ENCODE measurements at places on chromosomes 4 and X.

- no peak for DNase-seq
Measured at GRCh38 chrX:152601848-152602616, 35.7 kb upstream of the GABRQ start.

DNA sequence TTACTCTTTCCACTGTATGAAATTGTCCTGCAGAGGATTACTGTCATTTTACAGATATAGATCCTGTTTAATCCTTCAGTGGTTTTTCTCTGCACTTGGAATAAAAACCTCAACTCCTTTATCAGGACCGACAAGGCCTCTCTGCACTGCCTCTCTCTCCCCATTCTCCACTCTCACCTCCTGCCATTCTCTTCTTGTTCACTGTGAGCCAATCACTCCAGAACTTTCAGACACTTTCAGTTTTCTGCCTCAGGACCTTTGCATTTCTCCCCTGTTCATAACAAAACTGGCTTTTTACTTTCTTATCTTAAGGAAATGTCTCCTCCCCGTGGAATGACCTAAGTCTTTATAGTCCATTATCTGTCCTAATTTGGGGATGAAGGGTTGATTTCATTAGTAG lies 137.3 kb downstream of the ELOVL6 start:
- no peak for DNase-seq

GRCh38 chr4:161486461-161486860 lies 677.3 kb downstream of the FSTL5 start:
- no peak for DNase-seq

- DNase-seq, result no peak
Measured at GRCh38 chr4:172982151-172982590, 186.4 kb upstream of the GALNT7 start.

- DNase-seq, result no peak
Measured at GRCh38 chr4:13547485-13548041, 3.3 kb upstream of the NKX3-2 start.

DNA sequence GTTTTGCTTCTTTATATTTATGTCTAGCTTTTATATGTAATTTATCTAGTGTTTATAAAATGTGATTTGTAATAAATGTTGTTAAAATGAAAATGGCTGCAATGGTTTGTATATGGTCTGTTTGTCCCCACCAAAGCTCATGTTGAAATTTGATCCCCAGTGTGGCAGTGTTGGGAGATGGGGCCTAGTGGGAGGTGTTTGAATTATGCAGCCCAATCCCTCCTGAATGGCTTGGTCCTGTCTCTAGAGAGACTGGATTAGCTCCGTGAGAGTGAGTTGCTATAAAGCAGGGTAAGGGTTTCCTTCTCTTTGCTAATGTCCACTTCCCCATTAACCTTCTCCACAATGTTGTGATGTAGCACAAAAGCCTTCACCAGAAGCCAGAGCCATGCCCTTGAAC lies 30.0 kb upstream of the JADE3 start:
- no peak for DNase-seq

- no peak for DNase-seq
Measured at GRCh38 chr4:7239844-7240243, 47.5 kb downstream of the SORCS2 start.

- no peak for DNase-seq
Measured at GRCh38 chr4:56092540-56092939, 143.8 kb downstream of the CEP135 start.

DNA sequence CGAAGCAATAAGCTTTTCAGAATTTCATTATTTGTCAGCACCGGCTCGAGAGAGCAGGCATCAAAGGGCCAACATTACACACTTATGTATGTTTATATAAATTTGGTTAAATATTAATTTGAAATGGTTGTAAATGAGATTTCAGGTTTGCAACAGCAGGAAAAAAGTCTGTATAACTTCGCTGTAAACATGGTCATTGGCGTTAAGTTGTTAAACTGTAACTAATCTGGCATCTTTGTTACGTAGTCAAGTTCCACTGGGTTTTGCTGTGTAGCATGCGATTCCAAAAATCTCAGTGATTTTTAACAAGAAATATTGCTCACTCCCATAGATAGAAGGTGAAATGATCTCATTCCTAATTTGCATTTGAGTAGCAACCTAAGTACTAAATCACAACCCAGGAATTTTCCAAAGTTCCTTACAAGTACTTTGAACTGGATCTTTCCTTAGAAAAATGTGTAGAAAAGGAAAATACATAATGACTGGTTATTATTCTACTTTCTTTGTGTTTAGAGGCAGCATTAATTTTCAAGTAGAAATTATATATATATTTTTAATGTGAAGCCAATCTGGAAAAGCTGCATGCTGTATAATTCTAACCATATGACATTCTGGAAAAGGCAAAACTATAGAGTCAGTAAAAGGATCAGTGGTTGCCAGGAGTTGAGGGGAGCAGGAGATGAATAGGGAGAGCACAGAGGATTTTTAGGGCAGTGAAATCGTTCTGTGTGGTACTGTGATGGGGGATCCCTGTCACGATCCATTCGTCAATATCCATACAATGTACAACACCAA lies 222.1 kb downstream of the CBR4 start:
- DNase-seq, result no peak

GRCh38 chrX:130680164-130681035 lies 222.6 kb downstream of the ENOX2 start:
- no peak for DNase-seq

DNA sequence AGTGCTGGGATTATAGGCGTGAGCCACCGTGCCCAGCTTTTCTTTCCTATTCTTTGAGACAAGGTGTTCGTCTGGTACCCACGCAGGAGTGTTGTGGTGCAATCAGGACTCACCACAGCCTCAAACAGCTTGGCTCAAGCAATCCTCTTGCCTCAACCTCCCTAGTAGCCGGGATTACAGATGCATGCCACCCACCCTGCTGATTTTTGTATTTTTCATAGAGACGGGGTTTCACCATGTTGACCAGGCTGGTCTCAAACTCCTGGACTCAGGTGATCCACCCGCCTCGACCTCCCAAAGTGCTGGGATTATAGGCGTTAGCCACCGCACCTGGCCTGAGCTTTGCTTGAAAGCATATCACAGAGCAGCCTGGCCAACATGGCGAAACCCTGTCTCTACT lies 1.5 kb upstream of the CRLF2 start:
- no peak for DNase-seq

GRCh38 chr4:42865572-42866189 lies 26.8 kb upstream of the GRXCR1 start:
- peak; percentile 4 for DNase-seq

- no peak for DNase-seq
Measured at GRCh38 chrX:14209034-14209433, 179.3 kb upstream of the GEMIN8 start.

GRCh38 chr4:21535898-21536297 lies 412.7 kb downstream of the KCNIP4 start:
- DNase-seq, result no peak

- DNase-seq, result no peak
Measured at GRCh38 chrX:40849906-40850823, 114.8 kb upstream of the MED14 start.

- DNase-seq, result no peak
Measured at GRCh38 chr4:2066571-2067445, 7.7 kb downstream of the NAT8L start.

DNA sequence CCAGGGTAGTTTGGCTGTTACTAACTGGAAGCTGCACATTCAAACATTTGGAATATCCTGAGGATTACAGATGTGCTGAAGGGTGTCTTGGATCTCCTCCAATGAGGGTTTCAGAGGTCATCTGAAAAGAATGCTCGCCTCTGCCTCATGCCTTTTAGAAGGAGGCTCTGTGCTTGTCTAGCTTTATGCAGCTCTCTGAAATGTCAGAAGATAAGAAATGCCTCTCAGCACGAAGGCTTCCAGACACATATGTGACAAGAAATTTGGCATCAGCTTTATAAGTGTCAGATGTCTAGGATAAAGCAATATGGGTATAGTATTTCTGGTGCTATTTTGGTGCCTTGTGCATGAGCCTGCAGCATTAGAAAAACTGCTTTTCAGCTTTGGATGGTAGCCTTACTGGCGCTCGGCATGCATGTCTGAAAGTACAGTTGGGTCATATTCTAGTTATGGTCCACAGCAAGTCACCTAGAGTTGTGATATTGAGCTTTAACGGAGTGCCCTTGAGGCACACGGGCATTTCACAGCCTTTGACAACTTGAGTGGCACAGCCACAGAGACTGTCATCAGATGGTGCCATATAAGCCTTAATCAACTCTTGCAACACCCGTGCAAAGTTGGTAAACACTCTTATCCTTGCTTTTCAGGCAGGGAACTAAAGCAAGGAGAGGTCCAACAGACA lies 70.8 kb upstream of the PGRMC2 start:
- DNase-seq, result no peak

GRCh38 chr4:132299841-132300240 lies 849.3 kb upstream of the PCDH10 start:
- no peak for DNase-seq

DNA sequence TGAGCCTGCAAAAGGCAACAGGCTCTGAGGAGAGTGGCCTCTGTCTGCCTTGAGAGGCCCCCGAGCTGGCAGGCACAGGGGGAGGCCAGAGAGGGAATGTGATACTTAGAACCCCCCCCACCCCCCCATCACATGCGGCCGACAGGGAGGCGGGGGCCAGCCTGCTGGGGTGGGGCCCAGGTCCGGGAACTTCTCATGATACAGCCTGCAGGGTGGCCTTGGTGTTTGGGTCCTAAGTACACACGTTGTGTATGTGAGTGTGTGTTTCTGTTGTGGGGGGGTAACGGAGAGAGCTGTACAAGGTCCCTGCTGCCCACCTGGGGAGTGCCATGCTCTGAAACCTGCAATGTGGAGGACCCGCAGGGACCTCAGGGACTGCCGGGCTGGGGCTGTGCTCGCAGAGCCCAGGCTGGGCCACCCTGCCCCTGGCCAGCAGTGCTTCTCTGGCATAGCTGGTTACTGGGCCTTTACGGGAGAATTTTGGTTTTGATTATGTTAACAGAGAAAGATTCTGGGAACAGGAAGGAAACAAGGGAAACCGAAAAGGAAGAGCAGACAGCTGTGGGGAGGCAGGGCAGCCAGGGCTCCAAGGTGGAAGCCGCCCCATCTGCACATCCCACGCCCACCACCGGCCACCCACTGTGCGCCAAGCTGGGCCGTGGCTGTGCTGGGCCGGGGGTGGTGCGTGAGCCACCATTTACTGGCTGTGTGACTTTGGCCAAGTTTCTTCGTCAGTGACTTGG lies 19.9 kb downstream of the SH3BP2 start:
- DNase-seq, result no peak

- DNase-seq, result no peak
Measured at GRCh38 chrX:22486296-22486695, 213.6 kb downstream of the CBLL2 start.

- DNase-seq, result no peak
Measured at GRCh38 chr4:56622176-56622575, 58.9 kb downstream of the HOPX start.

GRCh38 chr4:7719354-7720174 lies 220.1 kb downstream of the AFAP1 start:
- peak; percentile 13 for DNase-seq

DNA sequence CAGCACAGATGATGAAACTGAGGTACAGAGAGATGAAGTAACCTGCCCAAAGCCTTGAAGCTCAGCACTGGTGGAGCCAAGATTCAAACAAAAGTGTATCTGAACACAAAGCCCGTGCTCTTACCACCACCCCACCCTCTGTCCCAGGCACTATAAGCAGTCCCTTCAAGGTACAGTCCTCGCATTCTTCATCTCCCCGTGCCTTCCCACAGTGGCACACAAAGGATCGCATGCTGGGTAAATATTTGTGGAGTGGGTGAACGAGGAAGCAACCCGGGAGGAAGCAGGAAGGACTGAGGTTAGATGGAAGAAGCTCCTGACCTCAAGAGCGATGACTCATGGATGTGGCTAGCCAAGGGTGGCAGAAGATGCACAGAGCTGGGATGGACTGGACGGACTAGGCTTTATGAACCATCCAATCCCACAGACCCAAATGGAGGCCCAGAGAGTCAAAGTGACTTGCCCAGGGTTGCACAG lies 18.4 kb downstream of the IQSEC2 start:
- DNase-seq, result no peak

- DNase-seq, result no peak
Measured at GRCh38 chr4:22434895-22435294, 81.0 kb downstream of the ADGRA3 start.

DNA sequence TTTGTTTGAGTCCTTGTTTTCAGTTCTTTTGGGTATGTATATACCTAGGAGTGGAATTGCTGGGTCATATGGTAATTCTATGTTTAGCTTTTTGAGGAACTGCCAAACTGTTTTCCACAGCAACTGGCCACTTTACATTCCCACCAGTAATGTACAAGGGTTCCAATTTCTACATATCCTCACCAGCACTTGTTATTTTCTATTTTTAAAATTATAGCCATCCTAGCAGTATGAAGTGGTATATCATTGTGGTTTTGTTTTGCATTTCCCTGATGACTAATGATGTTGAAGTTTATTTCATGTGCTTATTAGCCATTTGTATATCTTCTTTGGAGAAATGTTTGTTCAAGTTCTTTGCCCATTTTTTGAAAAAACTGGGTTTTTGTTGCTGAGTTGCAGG lies 39.6 kb downstream of the TMEM164 start:
- DNase-seq, result no peak

- DNase-seq, result no peak
Measured at GRCh38 chr4:172777729-172778431, 390.7 kb upstream of the GALNT7 start.

- peak; percentile 56 for DNase-seq
Measured at GRCh38 chr4:102343964-102344519, 1.2 kb downstream of the SLC39A8 start.

- no peak for DNase-seq
Measured at GRCh38 chrX:34058005-34058404, 74.1 kb downstream of the FAM47A start.

DNA sequence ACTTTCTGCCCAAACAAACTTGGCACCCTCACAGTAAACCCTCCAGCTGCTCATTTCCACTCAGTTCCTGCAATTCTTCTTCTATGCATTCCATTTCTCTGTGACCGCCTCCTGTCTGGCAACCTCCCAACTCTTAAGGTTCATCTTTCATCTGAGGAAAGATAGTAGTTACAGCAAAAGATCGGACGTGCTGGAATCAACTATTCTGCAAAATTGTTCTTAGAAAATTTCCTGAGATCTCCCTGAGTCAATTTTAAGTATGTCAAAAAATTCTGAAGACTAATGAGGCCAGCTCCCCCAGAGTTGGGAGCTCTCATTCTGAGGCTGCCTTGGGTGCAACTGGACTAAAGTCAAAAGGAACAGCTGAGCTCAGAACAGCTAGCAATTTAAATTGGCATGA lies 1026.0 kb downstream of the ADGRL3 start:
- DNase-seq, result no peak

GRCh38 chr4:177266506-177266905 lies 43.2 kb upstream of the NEIL3 start:
- no peak for DNase-seq
